ENCODE measurements at places on chromosomes 12 and 14. TPM values are rescaled to one million over a fixed set of nuclear protein-coding genes. Genes with fewer than 3 reads are reported as not detected.

Gene GAS2L3
- total RNA-seq = 5.0 TPM

Gene ERG28
- total RNA-seq = 15.6 TPM

Gene RNF212B
- not detected for total RNA-seq

Gene MAP1LC3B2
- total RNA-seq = 0.50 TPM

Gene CYP46A1
- 0.07 TPM for total RNA-seq

Gene TGM1
- total RNA-seq = 5.6 TPM

Gene DHRS4L2
- 27.5 TPM for total RNA-seq

Gene SMIM10L1
- 7.1 TPM for total RNA-seq

Gene TTC8
- total RNA-seq = 1.7 TPM

Gene CLEC2A
- total RNA-seq = not detected

Gene MEG3
- not detected for total RNA-seq

Gene C3AR1
- total RNA-seq = 3.6 TPM

Gene WNT5B
- total RNA-seq = 0.27 TPM

Gene FERMT2
- total RNA-seq = 0.59 TPM

Gene MYO1A
- total RNA-seq = 0.64 TPM

Gene COX8C
- not detected for total RNA-seq

Gene AKAP5
- 1.5 TPM for total RNA-seq

Gene GALNT4
- 15.4 TPM for total RNA-seq

Gene LRP6
- 0.80 TPM for total RNA-seq

Gene TMEM30B
- total RNA-seq = 0.25 TPM

Gene TMPRSS12
- total RNA-seq = not detected

Gene KLRF1
- total RNA-seq = 0.14 TPM

Gene DDX55
- 46.8 TPM for total RNA-seq

Gene CLIP1
- 73.5 TPM for total RNA-seq

Gene B4GALNT3
- 14.3 TPM for total RNA-seq

Gene TSPAN19
- not detected for total RNA-seq

Gene IL31
- not detected for total RNA-seq

Gene FIGNL2
- 0.25 TPM for total RNA-seq

Gene KRT74
- not detected for total RNA-seq

Gene HOXC11
- total RNA-seq = not detected

Gene OR6J1
- total RNA-seq = not detected

Gene BDKRB2
- total RNA-seq = not detected

Gene FBLN5
- 2.0 TPM for total RNA-seq
